ENCODE measurements at places on chromosomes 16 and 17.

GRCh38 chr16:25951999-25952398 is 260.2 kb downstream of the HS3ST4 start:
- no peaks in the 10 kb centered on the region for H3K36me3 ChIP-seq
- no peak overlapping the region for H3K4me3 ChIP-seq
- no peaks in the 10 kb centered on the region for H3K4me1 ChIP-seq
- H3K27me3 ChIP-seq = no peaks in the 10 kb centered on the region
- H3K27ac ChIP-seq = no peak overlapping the region

GRCh38 chr16:76835339-76835738 is 355.7 kb upstream of the MON1B start:
- no peaks in the 10 kb centered on the region for H3K27me3 ChIP-seq
- no peak overlapping the region for H3K4me3 ChIP-seq
- no peaks in the 10 kb centered on the region for H3K4me1 ChIP-seq

GRCh38 chr17:81033535-81034167 is 1.3 kb upstream of the BAIAP2 start:
- no peaks in the 10 kb centered on the region for H3K36me3 ChIP-seq
- no peaks in the 10 kb centered on the region for H3K4me1 ChIP-seq
- DNase-seq = no peak
- peak overlapping the region; percentile 47 for H3K4me3 ChIP-seq

DNA sequence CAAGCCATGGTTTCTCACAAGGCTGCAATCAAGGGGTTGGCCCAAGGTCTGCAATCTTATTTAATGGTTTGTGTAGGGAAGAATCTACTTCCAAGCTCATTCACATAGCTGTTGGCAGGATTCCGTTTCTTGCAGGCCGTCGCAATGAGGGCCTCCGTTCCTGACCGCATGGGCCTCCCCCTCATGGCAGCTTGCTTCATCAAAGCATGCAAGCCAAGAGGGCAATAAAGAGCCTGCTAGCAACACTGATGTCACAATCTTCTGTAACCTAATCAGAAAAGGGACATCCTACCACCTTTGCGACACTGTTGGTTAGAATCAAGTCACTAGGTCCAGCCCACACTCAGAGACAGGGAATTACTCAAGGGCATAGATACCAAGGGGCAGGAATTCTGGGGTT is 95.5 kb downstream of the CCT6B start:
- H3K27ac ChIP-seq = no peak overlapping the region
- peaks cover 16% of the 10 kb centered on the region for H3K27me3 ChIP-seq
- no peaks in the 10 kb centered on the region for H3K36me3 ChIP-seq
- no peaks in the 10 kb centered on the region for H3K4me1 ChIP-seq

DNA sequence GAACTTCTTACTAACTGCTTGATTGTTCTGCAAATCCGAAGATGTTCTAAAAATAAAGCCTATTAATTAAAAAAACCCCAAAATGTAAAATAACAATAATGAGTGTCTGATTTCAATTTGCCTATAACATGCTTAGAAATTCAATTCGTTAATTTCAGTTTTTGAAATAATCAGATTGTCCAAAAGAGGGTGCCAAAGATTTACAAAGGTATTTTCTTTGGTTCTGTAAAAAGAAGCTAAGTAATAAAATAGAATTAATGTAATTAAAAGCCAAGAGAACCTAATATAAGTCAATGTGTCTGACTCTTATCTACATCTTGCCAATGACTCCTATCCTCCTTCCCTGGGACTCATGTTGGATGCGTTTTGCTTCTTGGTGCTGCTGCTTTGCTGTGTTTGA is 75.0 kb upstream of the CPHXL start:
- no peak for DNase-seq
- H3K36me3 ChIP-seq = no peaks in the 10 kb centered on the region
- H3K27me3 ChIP-seq = peaks cover 2% of the 10 kb centered on the region
- H3K4me3 ChIP-seq = no peak overlapping the region
- no peaks in the 10 kb centered on the region for H3K4me1 ChIP-seq

- DNase-seq = no peak
- H3K4me3 ChIP-seq = peak overlapping the region; percentile 28
- no peaks in the 10 kb centered on the region for H3K27me3 ChIP-seq
- peaks cover 19% of the 10 kb centered on the region for H3K36me3 ChIP-seq
- H3K27ac ChIP-seq = peak overlapping the region; percentile 15
Observed at GRCh38 chr17:82878527-82878926, 38.7 kb upstream of the ZNF750 start.

DNA sequence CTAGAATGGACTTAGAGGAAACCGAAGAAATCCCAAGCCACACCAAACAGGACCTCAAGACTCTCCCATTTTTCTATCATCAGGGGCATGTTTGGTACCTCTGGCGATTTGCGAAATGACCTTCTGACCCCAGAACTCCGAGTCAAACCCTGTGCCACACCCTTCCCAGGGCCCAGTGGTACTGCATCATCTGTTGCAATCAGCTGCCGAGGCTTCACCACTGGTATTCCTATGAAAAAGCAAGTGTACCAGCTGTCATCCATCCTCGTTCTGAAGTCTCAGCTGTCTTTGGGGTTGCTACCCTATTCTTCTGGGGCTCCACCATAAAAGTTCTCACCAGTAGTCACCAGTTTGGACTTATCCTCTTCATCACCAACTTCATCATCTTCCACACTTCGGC is 2.3 kb upstream of the RSKR start:
- H3K27me3 ChIP-seq = no peaks in the 10 kb centered on the region
- H3K4me1 ChIP-seq = peaks cover 2% of the 10 kb centered on the region
- H3K27ac ChIP-seq = no peak overlapping the region
- peaks cover 22% of the 10 kb centered on the region for H3K36me3 ChIP-seq
- no peak overlapping the region for H3K4me3 ChIP-seq

DNA sequence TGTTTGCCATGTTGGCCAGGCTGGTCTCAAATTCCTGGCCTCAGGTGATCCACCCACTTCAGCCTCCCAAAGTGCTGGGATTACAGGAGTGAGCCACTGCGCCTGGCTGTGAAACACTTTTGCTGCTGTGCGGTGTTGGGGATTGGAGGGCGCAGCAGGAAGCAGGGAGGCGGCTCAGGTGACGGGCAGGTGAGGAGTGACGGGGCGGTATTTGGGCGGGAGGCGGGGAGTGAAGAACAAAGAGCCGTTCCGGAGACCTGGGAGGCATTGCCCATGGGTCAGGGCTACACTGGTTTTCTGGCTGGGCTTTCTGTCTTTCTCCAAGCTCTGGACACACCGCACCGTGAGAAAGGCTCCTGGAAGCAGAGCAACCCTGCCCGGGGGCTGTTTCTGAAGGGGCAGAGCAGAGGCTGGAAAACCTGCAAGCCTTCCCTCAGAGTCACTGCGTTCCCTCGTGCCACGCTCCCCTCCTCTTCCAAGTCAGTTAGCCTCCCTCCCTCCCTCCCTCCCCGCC is 22.1 kb downstream of the CRISPLD2 start:
- peak overlapping the region; percentile 47 for H3K4me3 ChIP-seq
- H3K36me3 ChIP-seq = no peaks in the 10 kb centered on the region
- peaks cover 13% of the 10 kb centered on the region for H3K4me1 ChIP-seq
- DNase-seq = no peak

DNA sequence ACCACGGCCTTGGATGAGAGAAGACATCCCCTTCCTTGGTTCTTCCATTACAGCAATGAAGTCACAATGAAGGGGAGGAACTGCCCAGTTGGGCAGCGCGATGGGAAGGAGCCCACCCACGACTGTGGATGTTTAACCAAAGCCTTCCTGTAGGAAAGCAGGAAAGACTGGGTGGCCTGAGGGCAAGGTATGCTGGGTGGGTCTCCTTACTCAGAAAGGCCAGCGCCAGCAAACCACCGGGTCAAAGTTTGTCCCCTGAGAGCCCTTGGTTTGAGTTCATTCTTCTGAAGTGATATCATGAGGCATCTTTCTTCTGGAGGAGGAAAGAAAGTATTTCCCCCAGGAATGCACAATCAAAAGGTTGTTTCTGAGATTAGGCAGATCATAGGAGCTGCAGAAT is 105.2 kb downstream of the C16orf95 start:
- H3K27ac ChIP-seq = no peak overlapping the region
- no peaks in the 10 kb centered on the region for H3K4me1 ChIP-seq
- DNase-seq = no peak
- H3K4me3 ChIP-seq = no peak overlapping the region

DNA sequence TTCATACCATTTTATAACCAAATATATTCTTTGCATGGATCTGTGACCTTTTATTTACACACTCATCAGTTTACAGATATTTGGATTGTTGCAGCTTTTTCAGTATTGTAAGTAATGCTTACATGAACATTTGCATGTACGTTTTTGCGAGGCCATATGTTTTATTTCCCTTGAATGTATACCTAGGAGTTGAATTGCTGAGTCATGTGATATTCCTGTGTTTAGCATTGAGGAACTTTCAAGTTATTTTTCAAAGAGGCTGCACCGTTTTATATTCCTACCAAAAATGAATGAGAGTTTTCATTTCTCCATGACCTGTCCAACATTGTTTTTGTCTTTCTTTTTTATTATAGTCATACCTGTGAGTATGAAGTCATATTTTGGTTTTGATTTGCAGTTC is 392.1 kb downstream of the CNTNAP4 start:
- no peaks in the 10 kb centered on the region for H3K27me3 ChIP-seq
- H3K36me3 ChIP-seq = no peaks in the 10 kb centered on the region
- no peak for DNase-seq
- H3K27ac ChIP-seq = no peak overlapping the region
- no peaks in the 10 kb centered on the region for H3K4me1 ChIP-seq

GRCh38 chr17:74803388-74803930 is 27.3 kb upstream of the NAT9 start:
- no peaks in the 10 kb centered on the region for H3K4me1 ChIP-seq
- peaks cover 4% of the 10 kb centered on the region for H3K36me3 ChIP-seq
- H3K27me3 ChIP-seq = no peaks in the 10 kb centered on the region
- DNase-seq = no peak
- H3K4me3 ChIP-seq = no peak overlapping the region
- H3K27ac ChIP-seq = no peak overlapping the region

DNA sequence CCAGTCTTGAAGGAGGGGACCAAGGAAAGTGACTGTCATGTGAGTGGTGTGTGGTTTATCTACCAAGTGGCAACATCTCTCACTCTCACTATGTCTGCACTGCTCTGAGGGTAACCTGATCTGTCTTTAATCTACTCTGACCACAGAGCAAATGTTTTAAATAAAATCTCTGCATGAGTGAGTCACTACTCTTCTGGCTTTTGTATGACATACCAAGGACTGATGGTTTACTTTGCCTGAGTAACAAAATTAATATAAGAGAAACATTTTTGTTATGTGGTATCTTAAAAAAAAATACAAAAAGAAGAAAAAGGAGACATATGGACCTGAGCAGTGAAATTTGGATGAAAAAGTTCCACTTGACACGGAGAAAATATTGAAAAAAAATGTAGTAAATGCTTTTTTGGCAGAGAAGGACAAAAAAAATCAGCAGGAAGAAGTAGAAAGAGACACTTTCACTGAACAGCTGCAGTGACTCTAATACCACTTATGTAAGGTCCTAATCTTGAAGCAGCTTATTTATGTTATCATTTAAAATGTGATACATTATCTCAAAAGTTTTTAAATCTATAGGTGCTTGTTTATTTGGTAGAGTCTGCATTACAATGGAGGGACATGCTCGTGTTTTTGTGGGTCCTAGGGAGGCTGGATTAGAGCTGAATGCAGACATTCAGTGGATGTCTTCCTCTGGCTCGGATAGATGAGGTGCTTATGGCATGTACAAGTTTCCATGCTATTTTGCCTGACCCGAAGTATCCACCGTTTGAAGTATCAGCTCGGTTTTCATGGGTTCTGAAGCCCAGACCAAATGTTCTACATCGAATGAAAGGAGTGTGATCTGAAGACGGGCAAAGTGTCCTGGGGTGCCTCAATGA is 240.7 kb downstream of the MAP2K6 start:
- H3K36me3 ChIP-seq = no peaks in the 10 kb centered on the region
- H3K4me3 ChIP-seq = no peak overlapping the region
- peaks cover 4% of the 10 kb centered on the region for H3K27me3 ChIP-seq
- no peaks in the 10 kb centered on the region for H3K4me1 ChIP-seq
- DNase-seq = no peak

DNA sequence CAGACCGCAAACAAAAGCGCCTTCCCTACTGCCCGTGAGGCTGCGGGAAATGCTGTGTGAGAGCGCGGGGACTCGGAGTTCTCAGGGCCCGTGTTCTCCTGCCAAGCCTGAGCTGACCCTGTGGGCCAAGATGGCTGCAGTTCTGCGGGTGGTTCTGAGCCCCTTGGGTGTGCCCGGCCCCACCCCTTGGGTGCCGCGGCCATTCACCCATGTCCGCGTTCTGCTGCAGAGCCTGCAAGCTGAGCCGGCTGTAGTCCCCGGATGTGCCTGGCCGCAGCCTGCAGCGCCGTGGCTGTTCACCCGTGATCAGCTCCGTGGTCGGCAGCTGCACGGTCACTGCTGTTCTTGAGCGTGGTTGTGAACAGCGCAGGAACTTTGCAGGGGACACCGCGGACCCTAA is 20.0 kb downstream of the ACSF3 start:
- peaks cover 13% of the 10 kb centered on the region for H3K36me3 ChIP-seq
- H3K27ac ChIP-seq = no peak overlapping the region
- no peaks in the 10 kb centered on the region for H3K27me3 ChIP-seq
- no peak overlapping the region for H3K4me3 ChIP-seq
- peaks cover 23% of the 10 kb centered on the region for H3K4me1 ChIP-seq

DNA sequence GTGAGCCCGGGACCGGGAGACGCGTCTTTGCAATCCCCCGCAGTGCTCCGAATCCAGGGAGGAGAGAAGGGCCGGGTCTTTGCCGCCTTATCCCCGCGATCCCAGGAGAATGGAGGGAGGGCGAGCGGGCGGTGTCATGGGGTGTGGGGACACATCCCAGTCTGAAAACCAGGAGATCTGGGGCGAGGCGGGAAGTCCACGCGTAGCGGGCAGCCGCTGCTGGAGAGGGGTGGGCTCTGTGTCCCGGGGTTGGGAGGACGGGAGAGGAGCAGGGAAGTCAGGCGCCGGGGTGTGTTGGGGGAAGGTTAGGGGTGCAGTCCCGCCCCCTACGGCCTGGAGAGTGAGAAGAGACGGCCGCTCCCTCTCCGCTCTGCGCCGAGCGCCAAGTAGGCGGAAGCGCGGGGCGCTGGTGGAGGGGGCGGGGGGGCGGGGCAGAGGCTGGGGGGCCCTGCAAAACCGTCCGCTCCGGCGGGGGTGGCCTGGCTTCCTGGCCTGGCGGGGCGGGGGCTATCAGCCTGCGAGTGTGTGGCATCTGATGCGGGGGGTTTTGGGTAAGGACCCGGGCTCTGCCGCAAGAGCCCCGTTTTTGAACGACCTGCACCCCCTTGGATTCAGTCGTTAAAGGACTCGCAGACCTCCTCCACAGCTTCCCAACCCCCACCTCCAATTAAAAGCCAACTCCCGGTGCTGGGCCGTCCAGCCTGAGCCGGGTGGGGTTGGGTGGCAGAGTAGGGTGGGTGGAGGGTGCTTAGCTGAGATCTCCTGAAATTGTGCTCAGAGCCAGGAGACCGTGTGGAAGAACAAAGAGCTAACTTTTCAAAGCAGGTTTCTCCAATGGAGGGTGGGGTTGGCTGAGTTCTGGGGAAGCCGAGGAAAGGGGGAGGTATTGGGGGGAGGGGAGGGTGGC is 654 bp downstream of the LASP1 start:
- H3K4me1 ChIP-seq = peaks cover 56% of the 10 kb centered on the region
- H3K36me3 ChIP-seq = peaks cover 23% of the 10 kb centered on the region
- no peaks in the 10 kb centered on the region for H3K27me3 ChIP-seq
- DNase-seq = peak; percentile 80

DNA sequence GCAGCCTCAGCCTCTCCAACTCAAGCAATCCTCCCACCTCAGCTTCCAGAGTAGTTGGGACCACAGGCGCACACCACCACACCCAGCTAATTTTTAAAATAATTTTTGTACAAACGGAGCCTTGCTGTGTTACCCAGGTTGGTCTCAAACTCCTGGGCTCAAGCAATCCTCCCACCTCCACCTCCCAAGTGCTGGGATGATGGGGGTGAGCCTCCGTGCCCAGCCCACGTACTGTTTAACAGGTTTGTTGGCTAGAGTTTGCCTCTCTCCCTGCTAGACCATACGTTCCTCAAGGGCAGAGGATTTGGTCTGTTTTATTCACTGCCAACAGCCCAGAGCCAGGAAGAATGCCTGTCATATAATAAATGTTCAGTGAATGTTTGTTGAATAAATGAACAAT is 26.6 kb downstream of the SOCS1 start:
- H3K36me3 ChIP-seq = no peaks in the 10 kb centered on the region
- no peak overlapping the region for H3K4me3 ChIP-seq
- no peaks in the 10 kb centered on the region for H3K27me3 ChIP-seq
- peaks cover 77% of the 10 kb centered on the region for H3K4me1 ChIP-seq

Data from activated naive CD8-positive, alpha-beta T cell treated with anti-CD3 and anti-CD28 coated beads, Interleukin-2, amount 10 ng/mL, durations not matched to agents 7 days and 5 days (primary cell).